NCI-H460 (cell line): ENCODE measurements at places on chromosomes 13 and 19.

- DNase-seq = no peak
Measured at GRCh38 chr19:51687791-51688670, 5.1 kb upstream of the SPACA6 start.

GRCh38 chr13:43434191-43434590 lies 352.6 kb downstream of the ENOX1 start:
- DNase-seq = no peak

GRCh38 chr19:45170146-45171106 lies 7.6 kb downstream of the TRAPPC6A start:
- no peak for DNase-seq

DNA sequence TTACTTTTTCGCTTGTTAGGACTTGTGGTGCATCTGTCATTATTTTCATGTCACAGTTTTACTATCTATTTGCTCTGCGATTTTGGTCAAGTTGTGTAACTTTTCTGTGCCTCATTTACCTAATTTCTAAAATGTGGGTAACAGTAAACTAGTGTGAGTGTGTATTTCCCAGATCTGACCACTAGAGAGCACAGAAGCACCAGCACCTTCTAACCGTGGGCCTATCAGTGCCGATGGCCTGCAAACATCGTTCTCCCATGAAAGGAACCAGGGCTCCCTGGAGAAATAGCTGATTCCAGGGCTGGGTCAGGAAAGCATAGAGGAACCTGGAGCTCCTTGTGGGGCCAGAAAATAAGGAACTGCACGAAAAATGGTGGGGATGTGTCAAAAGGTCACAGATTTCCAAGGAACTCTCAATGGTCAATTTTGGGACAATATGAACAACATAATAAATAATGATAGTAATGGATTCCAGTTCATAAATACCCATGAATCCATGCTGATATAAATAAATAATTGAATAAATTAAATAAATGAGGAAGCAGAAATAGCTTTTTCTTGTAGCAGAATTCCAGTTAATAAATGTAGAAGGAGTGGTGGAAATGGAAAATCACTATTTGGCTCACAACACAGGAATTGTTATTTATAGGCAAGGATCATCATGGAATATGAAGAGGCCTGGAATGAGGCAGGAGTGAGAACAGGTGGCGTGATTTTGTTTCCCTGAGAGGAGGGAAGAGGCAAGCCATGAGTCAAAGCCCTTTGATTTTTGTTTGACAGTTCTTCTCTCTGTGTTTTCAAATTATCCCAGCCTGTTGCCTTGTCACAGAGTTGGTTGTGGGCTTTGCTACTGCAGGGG lies 31.1 kb downstream of the CEACAM8 start:
- DNase-seq = peak; percentile 19

- no peak for DNase-seq
Measured at GRCh38 chr13:20923272-20923671, 20.7 kb upstream of the XPO4 start.

DNA sequence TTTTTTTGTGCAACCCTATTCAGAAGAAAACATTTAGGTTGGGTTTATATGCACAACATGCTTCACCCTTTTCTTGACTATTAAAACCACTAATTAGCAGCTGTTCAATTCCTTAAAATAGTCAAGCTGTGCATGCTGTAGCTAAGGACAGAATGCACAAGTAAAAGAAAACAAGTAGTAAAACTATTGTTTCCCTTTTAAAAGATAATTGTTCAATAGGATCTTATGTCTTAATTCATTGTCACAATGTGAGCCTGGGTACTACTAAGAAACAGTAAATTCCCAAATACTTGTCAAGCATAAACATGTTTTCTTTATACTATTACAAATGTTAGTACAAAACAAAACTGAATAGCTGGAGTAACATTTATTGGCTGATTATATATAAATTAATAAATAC lies 32.6 kb upstream of the MIR17HG start:
- no peak for DNase-seq

- DNase-seq = no peak
Measured at GRCh38 chr13:112814905-112815585, 125.2 kb downstream of the ATP11A start.

DNA sequence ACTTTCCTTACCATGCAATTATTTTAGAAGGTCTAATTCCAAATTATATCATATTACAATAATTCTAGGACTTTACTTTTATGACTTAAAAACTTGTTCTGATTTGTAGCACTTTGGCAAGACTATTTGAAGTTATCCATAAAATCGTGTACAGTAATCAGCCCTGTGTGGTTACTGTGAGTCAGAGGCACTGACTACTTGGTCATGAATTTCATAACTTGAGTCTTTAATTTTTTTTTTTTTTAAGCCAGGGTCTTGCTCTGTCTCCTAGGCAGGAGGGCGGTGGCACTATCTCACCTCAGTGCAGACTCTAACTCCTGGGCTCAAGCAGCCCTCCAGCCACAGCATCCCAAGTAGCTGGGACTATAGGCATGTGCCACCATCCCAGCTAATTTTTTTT lies 1319.2 kb upstream of the SLC10A2 start:
- DNase-seq = no peak

GRCh38 chr13:32247887-32248286 lies 67.3 kb downstream of the ZAR1L start:
- no peak for DNase-seq

DNA sequence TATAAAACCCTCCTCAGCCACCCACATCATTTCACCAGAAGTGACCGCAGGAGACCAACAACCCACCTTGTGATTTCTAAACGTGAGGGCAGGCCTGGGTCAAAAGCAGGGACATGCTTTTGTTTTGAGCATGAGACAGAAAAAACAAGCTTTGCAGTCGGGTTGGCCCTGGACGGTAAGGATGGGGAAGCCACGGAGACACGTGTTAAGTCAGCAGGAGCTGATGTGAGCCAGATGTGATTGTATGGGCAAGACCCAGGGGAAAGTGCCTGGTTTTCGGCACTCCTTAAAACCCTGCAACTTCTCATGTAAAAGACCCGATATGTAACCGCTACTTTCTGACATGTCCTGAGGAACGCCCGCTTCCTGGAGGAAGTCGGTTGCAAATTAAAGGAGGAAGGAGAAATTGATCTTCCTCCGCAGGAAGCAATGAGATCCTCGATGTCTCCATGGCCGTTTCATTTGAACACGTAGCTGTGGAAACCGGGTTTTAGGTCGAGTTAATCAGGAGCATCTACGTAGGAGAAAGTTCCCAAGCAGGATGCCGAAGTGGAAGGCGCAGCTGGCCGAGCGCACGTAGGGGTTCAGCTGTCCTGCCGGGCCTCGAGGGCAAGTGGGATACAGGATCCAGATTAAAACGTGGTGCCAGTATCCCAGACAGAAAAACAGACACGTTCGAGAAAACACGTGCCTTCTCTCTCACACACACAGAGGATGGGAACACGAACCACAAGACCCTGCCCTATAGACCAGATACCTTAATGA lies 40.5 kb upstream of the POMP start:
- no peak for DNase-seq
